Hair follicular keratinocyte (primary cell): ENCODE measurements at places on chromosomes 7 and 10. TPM values are rescaled to one million over a fixed set of nuclear protein-coding genes. Genes with fewer than 3 reads are reported as not detected.

CEP55 gene
- 22.7 and 63.8 TPM in 2 replicates for total RNA-seq

SAMD9L gene
- 0.70 and 0.99 TPM in 2 replicates for total RNA-seq

MYL10 gene
- not detected in 2 replicates for total RNA-seq

LMTK2 gene
- total RNA-seq = 7.6 and 9.0 TPM in 2 replicates

RAB19 gene
- total RNA-seq = 0.15 TPM in 1 of 2 replicates, not detected in the other

PDE6C gene
- total RNA-seq = not detected in 2 replicates

COL1A2 gene
- total RNA-seq = 8.2 and 37.3 TPM in 2 replicates

GGCT gene
- 49.2 and 80.0 TPM in 2 replicates for total RNA-seq

METTL2B gene
- 34.8 and 38.0 TPM in 2 replicates for total RNA-seq

PPP1R17 gene
- not detected in 2 replicates for total RNA-seq
